Stimulated activated CD8-positive, alpha-beta memory T cell treated with anti-CD3 and anti-CD28 coated beads, Interleukin-7, amount 100 ng/mL, for 48 hours (primary cell): ENCODE measurements at places on chromosomes 5 and 9.

DNA sequence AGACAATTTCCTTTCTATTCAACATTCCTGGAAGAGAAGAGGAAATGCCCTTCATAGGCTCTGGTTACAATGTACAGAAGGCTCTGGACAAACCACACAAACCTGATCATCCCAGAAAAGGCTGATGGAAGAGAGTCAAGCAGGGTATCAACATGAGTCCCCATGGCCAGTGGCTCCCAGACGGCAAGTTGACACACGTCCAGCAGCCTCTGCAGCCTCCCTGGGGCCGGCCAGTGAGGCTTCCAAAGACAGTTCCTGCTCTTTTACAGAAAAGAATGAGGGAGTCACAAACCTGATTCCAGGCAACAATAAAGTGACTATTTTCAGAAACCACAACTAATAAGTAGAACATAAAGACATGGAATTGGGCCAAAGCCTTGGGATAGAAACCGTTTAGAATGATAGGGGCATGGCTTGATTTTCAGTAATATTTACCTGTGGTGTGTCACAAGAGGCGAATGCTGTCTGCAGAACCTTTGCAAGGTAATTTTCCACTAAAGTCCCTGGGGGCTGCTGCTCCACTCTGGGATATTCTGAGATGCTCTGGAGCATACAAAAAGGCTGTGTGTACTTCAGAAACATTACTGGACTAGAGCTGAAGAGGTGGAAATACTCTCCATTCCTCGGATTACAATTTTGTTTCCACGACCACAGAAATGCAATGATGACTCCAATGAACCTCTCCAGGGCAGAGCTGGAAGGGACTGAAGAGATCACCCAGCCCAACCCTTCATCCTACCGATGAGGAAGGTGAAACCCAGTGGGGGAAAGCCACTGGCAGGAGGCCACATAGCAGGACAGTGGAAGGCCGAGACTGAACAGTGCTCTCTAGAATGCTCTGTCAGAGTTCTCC is 10.4 kb downstream of the MED27 start:
- DNase-seq, result no peak

DNA sequence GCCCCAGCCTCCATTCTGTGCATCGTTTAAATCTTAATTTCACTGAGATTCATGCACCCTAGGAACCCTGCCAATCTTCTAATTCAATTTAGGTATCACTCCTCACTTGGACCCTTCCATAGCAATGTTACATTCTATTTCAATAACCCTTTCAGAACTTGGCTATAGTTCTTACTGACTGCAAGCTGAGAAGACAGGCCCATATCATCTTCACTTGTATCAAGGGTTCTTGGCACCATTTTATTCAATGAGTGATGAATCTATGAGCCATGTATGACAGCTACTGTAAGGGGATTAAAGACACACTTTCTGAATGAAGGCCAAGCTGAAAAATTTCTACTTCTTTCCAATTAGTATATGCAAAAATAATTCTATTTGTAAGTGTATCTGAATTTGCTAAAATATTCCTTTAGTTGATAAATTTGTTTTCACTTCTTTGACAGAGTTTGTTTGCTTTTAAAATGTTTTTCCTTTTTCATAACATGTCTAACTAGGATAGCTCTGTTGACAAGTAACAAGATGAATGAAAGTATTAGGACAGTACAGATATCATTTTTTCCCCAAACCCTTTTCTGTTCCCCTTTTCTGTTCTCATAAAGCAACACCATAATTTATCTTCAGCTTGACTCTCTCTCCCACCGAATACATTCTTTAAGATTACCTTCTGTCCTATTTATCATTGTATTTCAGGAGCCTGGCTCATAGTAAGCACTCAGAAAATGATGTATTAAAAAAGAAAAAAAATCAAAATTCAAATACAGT is 9.6 kb downstream of the ITGA2 start:
- DNase-seq, result no peak

- DNase-seq, result peak; percentile 68
These were observed 22.0 kb downstream of the ENHO start for GRCh38 chr9:34500623-34501267.

DNA sequence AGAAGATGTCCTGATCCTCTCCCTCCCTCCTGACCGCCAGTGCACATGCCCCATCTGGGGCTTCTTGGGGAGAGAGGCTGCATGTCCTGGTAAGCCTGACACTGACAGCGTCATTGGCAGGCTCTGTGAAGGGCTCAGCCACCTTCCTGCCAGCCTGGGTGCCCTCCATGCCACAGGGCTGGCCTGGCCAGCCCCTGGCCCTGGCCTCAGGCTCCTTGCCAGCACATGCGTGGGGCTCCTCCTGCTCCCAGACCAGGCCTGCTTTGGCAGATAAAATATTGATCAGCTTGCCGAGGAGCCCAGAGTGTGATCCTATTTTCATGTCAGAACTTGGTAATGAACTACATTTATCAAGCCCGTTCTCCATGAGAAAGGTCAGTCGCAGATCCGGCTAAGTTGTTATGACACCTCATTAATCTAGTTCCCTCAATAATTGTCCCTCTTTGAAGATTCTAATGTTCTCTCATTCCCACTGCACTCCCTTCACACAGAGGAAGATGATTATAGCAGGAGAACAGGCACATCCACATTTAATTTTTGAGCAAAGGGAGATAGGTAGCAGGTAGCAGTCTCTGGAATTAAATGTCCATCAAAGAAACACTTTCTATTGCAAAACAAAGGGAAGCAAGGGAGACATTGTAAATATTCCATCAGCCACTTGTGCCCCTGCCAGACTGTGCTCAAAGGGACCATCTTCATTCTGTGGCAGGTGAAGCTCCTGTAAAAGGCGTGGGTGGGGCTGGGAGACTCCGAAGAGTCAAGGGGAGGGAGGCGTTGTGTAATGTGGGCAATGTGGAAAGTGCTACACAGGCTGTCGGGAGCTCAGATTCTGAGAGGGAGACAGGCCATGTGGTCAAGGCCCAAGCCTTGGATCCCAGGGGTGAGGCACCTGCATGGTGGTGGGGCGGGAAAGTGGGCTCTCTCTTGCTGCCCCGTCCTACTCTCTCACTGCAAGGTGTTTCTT is 272.0 kb downstream of the HSPA4 start:
- no peak for DNase-seq

DNA sequence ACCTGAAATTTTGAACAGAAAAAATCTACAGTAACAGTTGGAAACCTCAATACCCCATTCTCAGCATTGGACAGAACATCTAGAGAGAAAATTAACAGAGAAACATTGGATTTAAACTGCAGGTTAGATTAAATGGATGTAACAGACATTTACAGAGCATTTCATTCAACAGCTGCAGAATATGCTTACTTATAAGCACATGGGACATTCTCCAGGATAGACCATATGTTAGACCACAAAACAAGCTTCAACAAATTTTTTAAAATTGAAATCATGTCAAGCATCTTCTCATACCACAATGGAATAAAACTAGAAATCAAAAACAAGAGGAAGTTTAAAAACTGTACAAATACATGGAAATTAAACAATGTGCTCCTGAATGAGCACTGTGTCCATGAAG is 316.3 kb downstream of the FAM170A start:
- DNase-seq, result no peak

- DNase-seq, result no peak
These were observed 401.1 kb upstream of the TRPC7 start for GRCh38 chr5:136766456-136766855.

GRCh38 chr5:122267185-122267584 is 44.9 kb upstream of the SNCAIP start:
- no peak for DNase-seq

DNA sequence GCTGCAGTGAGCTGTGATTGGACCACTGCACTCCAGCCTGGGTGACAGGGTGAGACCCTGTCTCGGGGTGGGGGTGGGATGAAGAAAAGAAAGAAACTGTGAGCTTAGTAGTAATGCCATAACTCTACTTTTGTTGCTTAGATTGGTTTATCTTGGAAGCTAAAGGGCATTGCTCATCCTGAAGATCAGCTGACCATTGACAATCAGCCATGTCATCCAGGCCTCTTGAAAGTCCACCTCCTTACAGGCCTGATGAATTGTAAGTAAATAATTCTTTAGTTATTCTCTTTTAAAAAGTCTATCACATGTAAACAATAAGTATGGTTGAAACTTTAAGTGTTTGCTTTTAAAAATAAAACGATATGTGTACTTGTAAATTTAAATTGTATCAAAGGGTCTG is 11.4 kb downstream of the OCLN start:
- DNase-seq, result no peak

GRCh38 chr5:14665101-14665822 is 744 bp downstream of the OTULIN start:
- no peak for DNase-seq

DNA sequence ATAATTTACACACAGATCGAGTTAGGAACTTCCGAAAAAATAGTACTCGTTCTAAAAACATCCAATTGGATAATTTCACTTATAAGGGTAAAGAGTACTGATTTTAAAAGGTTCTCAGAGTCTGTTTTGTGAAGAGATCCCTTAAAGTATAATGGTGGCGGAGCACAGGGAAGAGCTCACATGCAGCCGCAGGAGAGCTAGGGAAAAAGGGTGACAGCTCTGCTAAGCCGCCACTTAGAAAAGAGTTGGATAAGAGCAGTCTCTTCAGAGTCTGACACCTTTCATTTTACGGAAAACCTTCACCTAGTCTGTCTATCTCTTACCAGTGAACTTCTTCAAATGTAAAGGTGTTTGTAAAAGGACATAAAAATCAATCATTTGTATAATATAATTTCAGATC is 149.9 kb downstream of the COMMD10 start:
- no peak for DNase-seq

GRCh38 chr5:12384005-12384404 is 479.8 kb upstream of the CTNND2 start:
- no peak for DNase-seq

- no peak for DNase-seq
These were observed 3.1 kb downstream of the ZER1 start for GRCh38 chr9:128768606-128769005.

DNA sequence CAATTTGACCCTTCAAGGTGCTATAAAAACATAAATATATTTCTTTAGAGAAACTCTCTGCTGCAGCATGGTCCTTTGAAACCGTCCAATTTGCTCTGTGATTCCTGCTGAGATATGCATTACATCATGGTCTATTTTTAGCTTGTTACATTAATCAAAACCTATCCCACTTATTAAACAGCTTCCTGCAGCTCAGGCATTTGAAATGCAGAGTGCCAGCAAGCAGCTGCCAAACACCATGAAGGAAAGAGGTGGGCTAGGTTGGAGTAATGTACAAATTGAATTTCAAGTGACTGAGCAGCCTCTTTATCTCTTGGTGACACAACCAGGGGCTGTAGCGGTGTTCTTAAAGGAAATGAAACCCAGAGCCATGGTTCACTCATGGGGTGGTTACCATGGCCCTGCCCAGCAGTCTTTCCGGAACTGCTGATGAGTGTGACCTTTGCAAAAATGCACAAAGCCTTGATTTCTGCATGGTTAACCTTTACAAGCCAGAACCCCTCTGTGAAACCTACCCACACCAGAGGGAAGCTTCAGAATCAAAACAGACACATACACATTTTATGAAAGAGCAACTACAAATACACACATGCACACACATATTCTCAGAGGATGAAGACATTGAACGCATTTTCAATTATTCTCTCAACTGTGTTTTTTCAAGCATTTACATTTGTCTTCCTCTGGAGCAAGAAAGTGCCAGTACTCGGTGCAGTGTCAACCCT is 155.8 kb upstream of the ZNF608 start:
- DNase-seq, result no peak

GRCh38 chr5:181069767-181070491 is 29.9 kb downstream of the BTNL9 start:
- no peak for DNase-seq

GRCh38 chr5:154779105-154779504 is 23.9 kb downstream of the LARP1 start:
- DNase-seq, result no peak

- no peak for DNase-seq
These were observed 235.7 kb upstream of the HAPLN1 start for GRCh38 chr5:83956386-83956785.

GRCh38 chr5:101877451-101877850 is 418.6 kb downstream of the SLCO4C1 start:
- no peak for DNase-seq

DNA sequence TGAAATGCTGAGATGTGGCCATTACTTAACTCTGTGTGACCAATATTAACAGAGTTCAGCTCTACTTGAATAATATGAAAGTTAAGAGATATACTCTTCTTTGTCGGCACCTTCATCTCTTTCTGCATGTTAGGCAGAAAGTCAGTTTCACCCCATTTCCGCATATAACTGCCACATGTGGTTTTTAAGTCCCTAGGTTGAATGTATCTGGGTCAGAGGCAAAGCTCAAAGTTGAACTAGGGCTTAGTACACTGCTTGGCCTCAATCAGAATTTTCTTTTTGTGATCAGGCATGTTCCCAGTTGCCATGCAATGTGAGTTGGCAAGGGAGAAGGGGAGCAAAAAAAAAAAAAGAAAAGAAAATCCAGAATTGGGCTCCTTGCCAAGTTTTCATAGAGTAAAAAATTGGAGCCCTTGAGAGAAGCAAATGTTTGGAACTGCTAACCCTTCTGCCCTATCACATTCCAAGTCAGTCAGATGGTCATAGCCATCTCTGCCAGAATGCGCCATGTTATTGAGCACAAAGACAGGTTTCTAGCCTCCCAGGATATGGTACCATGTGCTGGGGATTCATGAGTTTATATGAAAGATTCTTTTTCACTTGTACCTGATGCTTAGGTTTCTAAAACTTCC is 251.2 kb upstream of the RORB start:
- DNase-seq, result no peak

GRCh38 chr5:112333331-112333781 is 85.7 kb downstream of the EPB41L4A start:
- no peak for DNase-seq

- DNase-seq, result no peak
These were observed 17.8 kb downstream of the ENTREP1 start for GRCh38 chr9:69342769-69343168.

- no peak for DNase-seq
These were observed 581.8 kb downstream of the ACTL7B start for GRCh38 chr9:108273988-108274387.
